PC-9 (cell line): ENCODE measurements at places on chromosomes 6 and 20. TPM values are rescaled to one million over a fixed set of nuclear protein-coding genes. Genes with fewer than 3 reads are reported as not detected.

- no peak for DNase-seq
Observed at GRCh38 chr20:44614525-44614924, 32.1 kb downstream of the PKIG start.

The PLTP gene
- total RNA-seq: 113 and 127 TPM in 2 replicates

DNA sequence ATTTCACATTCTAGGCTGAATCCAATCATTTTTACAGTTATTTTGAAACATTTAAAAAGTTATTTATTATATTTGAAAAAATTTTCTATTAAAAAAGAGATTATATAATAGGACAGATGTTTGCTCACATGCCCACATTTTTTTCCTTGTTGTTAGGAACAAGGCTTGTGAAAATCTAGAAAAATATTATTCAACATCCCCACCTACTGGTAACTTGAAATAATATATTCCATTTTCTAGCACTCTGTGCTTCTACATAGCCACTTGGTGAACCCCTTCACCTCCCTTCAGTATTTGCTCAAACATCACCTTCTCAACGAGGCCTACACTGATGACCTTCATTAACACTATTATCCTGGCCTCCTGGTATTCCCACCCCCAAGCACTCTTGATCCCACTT is 18.3 kb upstream of the GPRC6A start:
- DNase-seq: no peak

DNA sequence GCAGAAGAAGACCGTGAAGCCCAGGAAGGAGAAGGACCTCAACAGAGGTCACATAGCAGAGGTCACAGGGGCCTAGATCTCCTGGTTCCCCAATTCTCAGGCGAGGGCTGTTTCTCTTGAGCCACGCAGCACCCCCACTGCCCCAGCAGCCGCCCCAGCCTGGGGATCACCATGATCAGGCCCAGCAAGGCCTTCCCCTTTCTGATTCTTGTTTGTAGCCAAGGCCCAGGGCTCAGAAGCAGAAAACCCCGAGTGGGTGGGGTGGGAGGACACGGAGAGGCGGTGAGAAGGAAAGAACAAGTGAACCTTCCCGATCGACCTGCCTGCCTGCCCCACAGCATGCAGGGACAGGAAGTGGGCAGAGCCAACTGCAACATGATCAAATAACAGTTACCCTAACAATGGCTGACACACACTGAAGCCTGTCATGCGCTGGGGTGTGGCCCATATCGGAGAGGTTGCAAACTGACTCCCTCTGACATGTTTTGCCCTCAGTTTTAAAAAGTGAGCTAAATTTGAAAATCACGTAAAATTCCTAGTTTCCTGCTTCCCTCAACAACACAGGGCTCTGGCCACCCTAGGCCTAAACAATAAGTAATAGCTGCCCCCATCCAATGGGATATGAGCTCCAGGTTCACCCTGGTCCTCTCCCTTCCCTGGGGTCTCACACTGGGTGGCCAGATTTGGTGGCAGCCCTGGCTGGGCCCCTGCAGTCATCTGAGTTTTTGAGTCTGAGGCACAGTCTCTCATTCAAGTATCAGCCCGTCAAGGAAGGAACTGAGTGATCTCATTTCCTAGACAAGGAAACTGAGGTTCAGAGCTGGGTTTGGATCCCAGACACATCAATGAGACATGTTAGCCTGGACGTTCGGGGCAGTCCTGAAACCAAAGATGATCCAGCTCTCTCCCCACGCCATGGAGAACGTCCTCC is 6.5 kb downstream of the PEDS1 start:
- DNase-seq: peak; percentile 76

DNA sequence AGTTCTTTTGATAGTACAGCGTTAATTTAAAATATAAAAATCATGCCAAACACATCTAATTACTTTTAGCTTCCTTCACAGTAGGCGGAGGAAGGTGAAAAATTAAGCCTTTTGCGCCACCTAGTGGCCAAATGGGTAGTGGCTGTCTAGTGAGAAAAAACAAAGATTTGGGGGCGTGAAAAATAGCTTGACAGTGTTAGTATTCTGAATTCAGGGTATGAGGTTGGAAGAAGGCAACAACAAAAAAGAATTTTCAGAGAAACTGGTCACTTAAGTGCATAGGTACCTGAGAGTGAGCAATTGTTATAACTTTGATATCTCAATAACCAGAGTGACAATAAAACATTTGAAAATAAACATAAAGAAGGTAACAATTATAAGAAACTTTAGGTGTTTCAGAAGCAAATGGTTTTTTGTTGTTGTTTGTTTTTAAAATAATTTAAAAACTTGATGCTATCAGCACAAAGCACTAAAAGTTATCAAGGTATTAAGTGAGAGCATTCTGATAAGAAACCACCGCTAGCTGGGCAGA is 14.3 kb downstream of the PSMB9 start:
- DNase-seq: peak; percentile 55

- DNase-seq: no peak
Observed at GRCh38 chr6:79077715-79078074, 359 bp downstream of the PHIP start.

The MC3R gene
- not detected in 2 replicates for total RNA-seq

The PAX1 gene
- total RNA-seq: not detected in 2 replicates

DNA sequence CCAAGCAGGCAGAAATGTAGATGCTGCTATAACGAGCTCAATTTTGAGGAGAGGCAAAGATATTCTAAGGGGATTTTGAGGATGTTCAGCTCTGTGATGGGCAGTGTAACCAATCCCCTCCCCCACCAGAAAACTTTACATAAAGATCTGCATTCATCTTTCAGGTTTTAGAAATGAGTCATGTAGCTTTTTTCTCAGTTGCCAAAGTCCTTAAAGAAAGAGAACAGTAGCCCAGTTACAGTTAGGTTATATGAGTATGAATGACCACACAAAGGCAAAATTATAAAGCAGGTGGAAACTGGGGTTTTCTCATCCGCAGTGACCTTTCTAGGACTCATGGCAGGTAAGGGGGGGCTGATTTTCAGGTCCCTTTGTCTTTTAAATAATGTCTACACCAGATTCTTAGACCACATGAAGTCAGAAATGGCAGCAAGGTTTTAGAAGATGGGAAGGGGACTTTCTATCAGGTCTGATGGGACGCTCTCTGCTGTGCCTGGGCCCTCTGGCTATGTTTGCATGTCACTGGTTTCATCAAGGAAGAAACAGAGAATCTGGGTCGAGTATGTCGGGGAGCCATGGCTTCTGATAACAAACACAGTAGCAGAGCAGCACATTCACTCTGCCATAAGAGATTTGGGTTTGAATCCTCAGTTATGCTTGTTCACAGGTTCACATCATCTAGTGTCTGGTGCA is 94.7 kb downstream of the CLIC5 start:
- DNase-seq: no peak

The ADGRF1 gene
- total RNA-seq: 112 and 162 TPM in 2 replicates

DNA sequence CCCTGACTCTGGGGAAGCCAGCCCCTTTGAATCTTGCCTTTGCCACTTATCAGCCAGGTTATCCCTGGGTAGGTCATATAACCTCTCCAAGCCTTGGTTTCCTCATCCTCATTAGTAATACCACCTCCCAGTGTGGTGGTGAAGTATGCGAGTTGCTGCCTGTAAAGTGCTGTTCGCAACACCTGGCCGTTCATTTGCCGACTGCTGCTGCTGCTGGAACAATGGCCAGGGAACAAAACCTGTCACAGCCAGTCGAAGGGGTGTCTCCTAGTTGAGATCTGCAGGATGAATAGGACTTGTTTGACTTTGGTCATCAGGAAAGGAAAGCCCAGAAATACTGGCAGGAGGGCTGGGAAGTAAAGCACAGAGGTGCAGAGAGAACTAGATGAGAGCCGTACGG is 6.1 kb downstream of the MANBAL start:
- no peak for DNase-seq

DNA sequence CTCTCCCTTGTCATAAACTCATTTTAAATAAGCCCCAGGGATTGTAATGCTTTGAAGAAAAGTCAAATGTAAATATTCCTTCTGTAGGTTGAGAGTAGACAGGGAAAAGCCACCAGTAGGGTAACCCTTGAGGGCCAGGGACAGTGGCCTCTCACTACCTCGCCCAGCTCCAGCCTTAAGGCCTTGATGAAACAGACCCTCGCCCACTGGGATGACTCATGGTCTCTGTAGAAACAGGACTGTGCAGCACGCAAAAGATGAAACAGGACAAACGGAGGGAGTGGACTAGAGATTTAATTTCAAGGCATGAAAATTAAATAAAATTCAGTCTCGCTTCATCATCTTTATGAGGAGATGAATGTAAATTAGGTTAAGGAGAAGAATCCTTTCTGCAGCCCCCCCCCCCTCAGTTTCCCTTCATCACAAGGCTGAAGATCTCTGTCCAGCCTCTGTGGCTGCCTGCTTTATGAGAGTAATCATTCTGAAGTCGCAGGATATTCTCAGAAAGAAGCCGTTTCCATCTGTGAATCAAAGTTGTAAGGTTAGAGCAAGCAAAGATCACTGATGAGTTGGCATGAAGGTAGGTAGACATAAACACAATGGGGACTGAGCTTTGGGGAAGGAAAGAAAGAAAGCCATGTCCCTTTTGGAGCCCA is 60.4 kb downstream of the TMEM200A start:
- no peak for DNase-seq

GRCh38 chr6:137001299-137001976 is 43.3 kb downstream of the IL20RA start:
- peak; percentile 76 for DNase-seq

- no peak for DNase-seq
Observed at GRCh38 chr6:17454316-17455005, 61.1 kb downstream of the CAP2 start.

The CST2 gene
- total RNA-seq: not detected in 2 replicates

The MBOAT1 gene
- total RNA-seq: 19.7 and 22.0 TPM in 2 replicates

The NKX2-4 gene
- total RNA-seq: not detected in 2 replicates

The SIGLEC1 gene
- total RNA-seq: 0.13 TPM in 1 of 2 replicates, not detected in the other

- DNase-seq: peak; percentile 39
Observed at GRCh38 chr6:159969921-159970320, 1.0 kb downstream of the IGF2R start.

The TP53INP2 gene
- 4.4 and 4.9 TPM in 2 replicates for total RNA-seq

DNA sequence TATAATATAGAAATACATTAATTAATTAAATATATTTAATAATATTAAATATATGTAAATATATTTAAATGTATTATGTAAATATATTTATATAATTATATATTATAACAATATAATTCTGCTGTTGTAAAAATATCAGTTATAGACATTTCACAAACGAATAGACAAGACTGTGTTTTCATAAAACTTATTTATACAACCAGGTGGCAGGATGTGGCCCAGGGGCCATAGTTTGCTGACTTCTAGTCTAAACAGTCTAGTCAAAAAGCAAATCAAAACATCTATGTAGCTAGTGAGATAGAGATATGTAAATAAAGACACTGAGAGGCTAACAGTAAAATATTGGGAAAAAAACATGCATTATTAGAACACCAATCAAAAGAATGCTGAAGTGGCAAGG is 136.4 kb downstream of the TBXT start:
- no peak for DNase-seq

DNA sequence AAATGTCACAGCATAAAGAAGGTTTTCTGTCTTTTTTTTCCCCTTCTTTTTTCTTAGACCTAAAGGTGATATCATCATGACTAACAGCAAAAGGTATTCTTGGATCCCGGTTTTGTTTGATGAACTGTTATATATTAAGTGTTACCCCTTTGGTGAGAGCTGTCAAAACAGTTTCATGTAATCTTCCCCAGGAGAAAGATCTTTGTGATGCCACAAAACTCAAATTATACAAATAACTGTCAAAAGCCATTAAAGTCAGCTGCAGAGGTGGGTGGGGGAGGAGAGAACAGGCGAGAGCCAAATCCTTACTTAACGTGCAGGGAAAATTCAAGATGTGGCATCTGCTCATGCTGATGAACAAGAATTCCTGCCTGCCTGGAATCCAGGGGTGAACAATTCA is 258.2 kb downstream of the BMP7 start:
- DNase-seq: no peak

- no peak for DNase-seq
Observed at GRCh38 chr6:161410736-161411135, 136.9 kb upstream of the AGPAT4 start.

- no peak for DNase-seq
Observed at GRCh38 chr20:53625311-53626129, 31.9 kb upstream of the ZNF217 start.

The CST1 gene
- total RNA-seq: 0.76 TPM in 1 of 2 replicates, not detected in the other

The SUMO4 gene
- 1.8 TPM in 2 replicates for total RNA-seq

The LHFPL5 gene
- 1.2 and 1.7 TPM in 2 replicates for total RNA-seq

GRCh38 chr20:38220587-38221118 is 39.9 kb downstream of the KIAA1755 start:
- no peak for DNase-seq

DNA sequence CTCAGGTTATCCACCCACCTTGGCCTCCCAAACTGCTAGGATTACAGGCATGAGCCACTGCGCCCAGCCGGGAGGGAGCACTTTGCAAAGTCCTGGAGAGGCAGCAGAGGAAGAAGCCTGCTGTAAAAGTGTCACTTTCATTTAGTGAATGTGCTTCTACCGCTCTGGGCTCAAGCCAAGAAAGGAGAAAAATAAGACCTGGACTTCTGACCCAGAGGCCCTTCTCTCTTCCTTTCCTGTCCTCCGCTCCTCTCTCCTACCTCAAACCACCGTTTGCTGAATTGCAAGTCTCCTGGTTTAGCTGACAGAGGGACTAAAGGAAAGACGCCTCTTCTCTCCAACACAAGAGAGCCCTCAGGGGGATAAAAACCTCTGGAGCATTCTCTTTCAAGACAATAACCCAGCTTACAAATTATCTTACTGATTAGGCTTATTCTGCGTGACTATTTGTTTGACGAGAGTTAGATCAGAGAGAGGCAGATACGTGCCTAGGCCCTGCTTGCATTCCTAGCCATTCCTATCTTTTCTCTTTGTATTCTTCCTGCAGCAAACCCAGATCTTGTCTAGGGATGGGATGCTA is 84.2 kb upstream of the SLC22A23 start:
- no peak for DNase-seq

- no peak for DNase-seq
Observed at GRCh38 chr6:142764311-142764710, 180.7 kb downstream of the HIVEP2 start.

The GJA10 gene
- not detected in 2 replicates for total RNA-seq

The RIMS1 gene
- 0.10 TPM in 1 of 2 replicates, not detected in the other for total RNA-seq

GRCh38 chr6:14816116-14816859 is 429.6 kb upstream of the JARID2 start:
- no peak for DNase-seq

The KIAA1755 gene
- 0.22 and 0.30 TPM in 2 replicates for total RNA-seq

The PEDS1 gene
- 34.8 and 37.7 TPM in 2 replicates for total RNA-seq

- no peak for DNase-seq
Observed at GRCh38 chr6:155520078-155520477, 64.4 kb upstream of the NOX3 start.

The SAMD10 gene
- 14.4 and 18.7 TPM in 2 replicates for total RNA-seq

GRCh38 chr6:52681416-52681815 is 10.5 kb downstream of the TMEM14A start:
- no peak for DNase-seq
